ENCODE measurements at places on chromosomes 6 and 20. TPM values are rescaled to one million over a fixed set of nuclear protein-coding genes. Genes with fewer than 3 reads are reported as not detected.

DNA sequence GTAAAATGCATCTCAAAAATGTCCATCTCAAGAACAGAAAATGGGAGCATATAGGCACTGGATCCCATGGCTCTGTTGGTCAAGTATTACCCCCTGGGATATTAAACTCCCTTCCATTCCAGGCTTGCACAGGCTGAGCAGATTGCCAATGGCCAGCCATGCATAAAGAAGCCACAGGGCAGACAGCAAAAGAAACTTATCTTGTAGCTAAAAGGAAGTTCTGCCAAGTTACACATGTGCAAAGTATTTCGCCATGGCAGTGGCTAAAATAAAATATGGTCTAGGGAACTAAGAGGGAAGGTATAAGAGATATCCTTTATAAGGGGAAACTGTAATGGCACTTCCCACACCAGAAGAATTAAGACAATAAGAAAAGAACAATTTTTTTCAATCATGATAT is 415.6 kb upstream of the BTBD3 start:
- no peak for DNase-seq

DNA sequence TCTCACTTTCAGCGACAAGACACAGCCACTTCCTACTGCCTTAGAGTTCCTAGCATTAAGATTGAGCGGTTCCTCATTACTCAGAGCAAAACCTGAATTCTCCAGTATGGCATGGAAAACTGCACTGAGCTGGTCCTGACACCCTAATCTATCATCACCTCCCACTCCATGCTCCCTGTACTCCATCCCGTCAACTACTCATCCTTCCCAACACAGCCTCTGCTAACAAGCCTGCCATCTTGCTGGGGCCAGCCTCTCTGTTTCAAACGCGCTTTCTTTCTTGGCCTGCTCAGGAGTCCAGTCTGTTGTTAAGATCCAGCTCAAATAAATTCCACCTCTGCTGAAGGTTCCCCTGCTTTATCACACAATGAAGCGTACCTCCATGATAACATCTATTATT is 12.0 kb downstream of the PRKN start:
- DNase-seq = no peak

GRCh38 chr6:89792881-89793280 is 26.7 kb downstream of the MDN1 start:
- DNase-seq = peak; percentile 65

The NR2E1 gene
- total RNA-seq = not detected

DNA sequence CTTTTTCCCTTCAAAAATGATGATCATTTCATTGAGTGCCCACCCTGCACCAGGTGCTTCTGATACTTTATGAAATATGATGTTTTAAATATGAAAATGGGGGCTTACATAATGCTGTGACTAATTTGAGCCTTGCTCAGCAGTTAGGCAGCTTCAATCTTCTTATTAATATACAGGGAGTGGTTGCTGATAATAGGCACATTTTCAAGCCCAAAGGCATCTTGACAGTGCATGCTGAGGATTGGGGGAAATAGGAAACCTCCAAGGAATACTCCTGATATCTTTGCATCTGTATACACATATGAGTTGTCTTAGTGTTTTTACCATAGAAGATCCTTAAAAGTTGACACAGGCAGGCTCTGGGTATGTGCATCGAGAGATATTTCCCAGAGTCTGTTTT is 262.3 kb upstream of the SASH1 start:
- no peak for DNase-seq

DNA sequence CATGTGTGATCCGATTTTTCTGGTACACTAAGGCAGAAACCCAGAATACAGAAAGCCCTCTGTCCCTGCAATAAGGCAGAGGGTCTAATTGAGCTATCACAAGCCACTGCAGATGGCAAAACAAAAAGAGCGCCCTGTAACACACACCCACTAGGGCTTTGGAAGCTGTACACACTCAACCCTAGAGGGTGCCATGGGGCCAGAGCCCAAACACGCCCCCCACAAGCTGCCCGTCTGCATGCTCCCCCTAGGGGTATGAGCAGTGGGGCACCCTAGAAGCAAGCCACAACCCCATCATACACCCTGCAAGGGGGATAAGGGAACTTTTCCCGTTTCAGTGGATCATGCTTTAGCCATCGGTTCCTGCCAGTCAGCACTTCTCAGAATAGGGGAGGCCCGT is 62.2 kb upstream of the PDE10A start:
- DNase-seq = no peak

- DNase-seq = no peak
These were observed 2.8 kb upstream of the RBPJL start for GRCh38 chr20:45303586-45304463.

- no peak for DNase-seq
These were observed 663.4 kb upstream of the DEFB115 start for GRCh38 chr20:30594112-30594511.

DNA sequence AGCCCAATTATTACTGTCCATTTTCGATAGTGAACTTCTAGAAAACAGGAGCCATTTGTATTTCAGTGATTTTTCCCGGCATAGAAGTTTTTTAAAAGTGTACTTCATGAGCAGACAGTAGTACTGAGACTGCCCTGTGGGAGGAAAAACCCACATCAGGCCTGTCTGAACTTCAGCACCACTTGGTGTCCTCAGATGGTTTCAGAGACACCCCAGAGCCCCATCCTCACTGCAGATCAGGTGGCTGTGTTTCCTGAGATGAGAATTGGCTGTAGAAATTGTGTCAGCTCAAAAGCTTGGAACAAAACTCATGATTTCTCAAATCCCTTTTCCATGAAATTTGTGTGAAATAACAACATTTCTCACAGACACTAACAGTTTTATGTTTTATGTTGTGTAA is 110.0 kb upstream of the RIN2 start:
- no peak for DNase-seq

- DNase-seq = no peak
These were observed 41.8 kb upstream of the TINAG start for GRCh38 chr6:54266400-54266923.

GRCh38 chr6:145099713-145100112 is 635.6 kb downstream of the EPM2A start:
- no peak for DNase-seq

DNA sequence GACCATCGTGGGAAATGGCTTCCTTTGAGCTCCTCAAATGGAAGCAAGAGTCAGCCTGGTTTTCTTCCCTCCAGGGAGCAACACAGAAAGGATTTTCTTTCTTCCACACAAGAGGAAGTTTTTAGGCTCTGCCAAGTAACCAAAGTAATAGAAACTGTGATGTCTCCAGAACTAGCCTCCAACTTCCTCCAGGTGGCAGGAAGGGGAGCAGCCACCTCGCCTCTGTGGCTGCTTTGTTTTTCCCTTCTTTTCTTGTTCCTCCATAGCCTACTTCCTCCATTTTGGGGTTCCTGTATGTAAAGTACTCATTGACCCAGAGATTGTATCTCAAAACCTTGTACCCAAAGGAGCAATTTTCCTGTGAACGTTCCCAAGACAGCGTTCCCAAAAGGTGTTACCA is 32.7 kb upstream of the CCR6 start:
- DNase-seq = no peak

The RAB44 gene
- 0.53 TPM for total RNA-seq

DNA sequence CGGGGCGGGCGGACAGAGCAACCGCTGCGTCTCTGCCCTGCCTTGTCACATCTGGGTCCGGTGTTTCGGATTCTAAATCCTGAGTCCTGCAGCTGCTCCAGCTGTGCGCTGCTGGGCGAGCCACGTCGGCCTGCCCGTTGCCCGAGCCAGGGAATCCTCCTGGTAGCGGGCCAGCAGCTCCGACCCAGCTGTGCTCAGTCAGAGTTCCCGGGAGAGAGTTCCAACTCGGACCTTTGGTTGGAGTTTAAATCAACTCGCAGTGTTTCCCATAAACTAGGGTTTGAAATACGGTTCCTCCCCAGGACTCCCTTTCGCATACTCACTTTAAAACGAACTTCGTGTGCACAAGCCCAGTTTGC is 315 bp upstream of the PDE10A start:
- DNase-seq = no peak

DNA sequence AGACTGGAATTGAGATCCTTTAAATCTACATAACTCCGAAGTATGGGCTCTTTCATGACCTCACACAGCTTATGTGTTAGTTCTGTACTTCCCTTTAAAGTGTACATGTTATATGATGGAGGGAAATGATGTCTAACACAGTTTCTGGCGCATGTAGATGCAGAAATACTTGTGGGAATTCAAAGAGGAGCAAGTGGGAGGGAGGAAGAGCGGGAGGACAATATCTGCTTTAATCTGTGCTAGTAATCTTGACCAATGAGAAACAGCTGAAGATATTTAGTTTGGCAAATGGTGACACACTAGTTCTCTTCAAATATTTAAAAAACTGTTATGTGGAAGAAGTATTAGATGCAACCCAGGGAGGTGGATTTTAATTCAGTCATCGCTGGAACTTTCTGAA is 62.9 kb upstream of the PLEKHG1 start:
- DNase-seq = no peak

- no peak for DNase-seq
These were observed 19.6 kb upstream of the PI16 start for GRCh38 chr6:36934901-36935300.

The DSP gene
- total RNA-seq = 85.2 TPM

The TMC2 gene
- total RNA-seq = not detected

DNA sequence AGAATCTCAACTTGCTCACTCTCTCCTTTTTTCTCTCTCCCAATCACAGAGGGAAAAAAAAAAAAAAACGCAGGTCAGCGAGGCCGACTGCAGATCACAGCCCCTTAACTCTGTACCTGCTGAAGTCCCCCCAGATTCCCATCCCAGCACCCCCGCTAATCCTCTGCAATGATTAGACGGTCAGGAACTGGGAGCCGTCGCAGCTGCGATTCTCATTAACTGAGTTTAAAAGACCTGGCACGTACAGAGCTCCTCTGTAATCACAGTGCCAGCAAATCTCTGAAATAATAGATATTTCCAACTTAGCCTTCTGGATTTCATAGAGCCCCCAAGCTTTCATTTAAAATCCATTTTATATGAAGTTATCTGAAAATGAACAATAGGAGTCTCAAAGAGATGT is 84.4 kb downstream of the ANKRD60 start:
- no peak for DNase-seq

GRCh38 chr6:155472886-155473285 is 17.2 kb upstream of the NOX3 start:
- DNase-seq = no peak

DNA sequence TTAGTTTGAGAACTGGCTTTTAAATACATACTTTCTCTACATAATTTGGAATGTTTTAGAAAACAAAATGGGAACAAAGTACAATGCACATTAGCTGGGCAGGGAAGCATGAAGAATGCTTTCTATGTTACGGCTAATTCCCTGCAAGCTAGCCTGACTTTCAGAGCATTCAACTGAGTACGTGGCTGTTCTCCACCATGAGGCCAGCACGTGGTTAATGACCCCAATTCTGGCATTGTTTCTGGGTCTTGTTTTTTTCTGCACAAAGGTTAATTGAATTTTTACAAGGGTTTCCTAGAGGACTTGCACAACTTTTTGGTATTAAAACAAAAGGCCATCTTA is 208.6 kb upstream of the AGPAT4 start:
- no peak for DNase-seq

The FHL5 gene
- total RNA-seq = 7.2 TPM

The UBE2C gene
- total RNA-seq = 41.1 TPM

GRCh38 chr6:27062755-27063154 is 184.7 kb upstream of the PRSS16 start:
- DNase-seq = no peak

The BLTP3A gene
- 9.2 TPM for total RNA-seq

The MYB gene
- 56.3 TPM for total RNA-seq

DNA sequence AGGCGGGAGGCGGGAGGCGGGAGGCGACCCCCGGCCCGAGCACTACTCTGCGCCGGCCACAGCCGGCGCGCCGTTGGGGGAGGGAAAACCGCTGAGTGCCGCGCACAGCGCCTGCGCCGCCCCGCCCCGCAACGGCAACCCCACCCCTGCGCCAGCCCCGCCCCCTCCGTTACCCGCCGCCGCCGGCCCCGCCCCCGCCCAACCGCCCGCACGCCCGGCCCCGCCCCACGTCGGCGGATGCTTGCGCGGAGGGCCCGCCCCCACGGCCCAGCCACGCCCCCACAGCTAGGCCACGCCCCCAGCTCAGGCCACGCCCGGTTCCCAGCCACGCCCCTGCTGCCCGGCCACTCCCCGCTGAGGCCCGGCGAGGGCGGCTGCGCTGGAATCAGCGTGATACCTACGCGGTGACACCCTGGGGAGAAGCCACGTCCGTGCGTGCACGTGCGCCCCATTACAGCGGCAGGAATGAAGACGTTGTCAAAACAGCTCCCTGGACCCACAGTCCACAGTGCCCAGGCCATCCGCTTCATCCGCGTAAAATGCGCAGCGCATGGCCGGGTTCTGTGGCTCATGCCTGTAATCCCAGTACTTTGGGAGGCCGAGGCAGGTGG is at the start of gene TCFL5:
TCFL5 (minus strand) TSS at position 97 of the 611 bp plus-strand sequence. CDS start 152 bp downstream, outside the sequence.
- DNase-seq = peak; percentile 97

- no peak for DNase-seq
These were observed 136.5 kb upstream of the ECI2 start for GRCh38 chr6:4271761-4272470.

- no peak for DNase-seq
These were observed 56.2 kb downstream of the ADGRF1 start for GRCh38 chr6:46985943-46986342.

The RBPJL gene
- not detected for total RNA-seq

DNA sequence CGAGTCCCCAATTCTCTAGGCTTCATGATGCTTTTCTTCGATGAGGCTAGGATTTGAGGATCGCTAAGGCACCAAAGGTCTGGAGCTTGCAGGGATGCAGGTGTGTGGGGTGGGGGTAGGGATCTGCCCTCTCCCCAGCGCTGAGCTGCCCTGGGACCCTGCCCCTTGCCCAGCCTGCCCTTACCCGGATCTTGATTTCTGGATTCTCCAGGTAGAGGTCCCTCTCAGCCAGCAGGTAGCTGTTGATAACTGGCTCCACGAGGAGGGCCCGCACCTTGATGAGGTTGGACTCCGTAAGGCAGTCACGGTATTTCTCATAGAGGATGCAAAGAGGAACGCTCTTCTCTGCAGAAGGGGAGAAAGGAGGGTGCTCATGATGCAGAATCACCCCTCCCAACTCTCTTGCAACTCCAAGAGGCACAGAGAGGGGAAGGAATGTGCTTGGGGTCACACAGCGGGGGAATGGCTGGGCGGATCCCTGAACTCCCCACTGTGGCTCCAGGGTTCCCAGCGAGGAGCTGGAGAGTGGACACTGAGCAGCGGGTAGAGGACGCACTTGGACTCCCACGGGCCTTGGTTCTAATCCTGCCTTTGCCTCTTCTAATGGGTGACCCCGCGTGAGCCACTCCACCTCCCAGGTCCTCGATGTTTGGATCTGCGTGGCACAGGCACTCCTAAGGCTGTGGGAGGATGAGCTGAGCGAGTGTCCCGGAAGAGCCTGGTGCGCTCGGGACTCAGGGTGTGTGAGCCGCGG is 32.7 kb downstream of the TGM2 start:
- DNase-seq = no peak

GRCh38 chr6:6405031-6405430 is 84.6 kb upstream of the F13A1 start:
- no peak for DNase-seq

GRCh38 chr6:28005152-28005890 is 48.3 kb downstream of the OR2B6 start:
- DNase-seq = no peak

GRCh38 chr20:36628076-36628475 is 17.9 kb downstream of the SLA2 start:
- no peak for DNase-seq

The UNC5CL gene
- total RNA-seq = 9.7 TPM
